ENCODE measurements at places on chromosomes 5 and 9. TPM values are rescaled to one million over a fixed set of nuclear protein-coding genes. Genes with fewer than 3 reads are reported as not detected.

TMEM232 gene
- total RNA-seq: not detected

FRMPD1 gene
- total RNA-seq: 0.06 TPM

PCDHGA2 gene
- total RNA-seq: 0.15 TPM

RORB gene
- total RNA-seq: 2.9 TPM

CYSTM1 gene
- total RNA-seq: 23.8 TPM
